ENCODE measurements at places on chromosomes 2 and 18.

DNA sequence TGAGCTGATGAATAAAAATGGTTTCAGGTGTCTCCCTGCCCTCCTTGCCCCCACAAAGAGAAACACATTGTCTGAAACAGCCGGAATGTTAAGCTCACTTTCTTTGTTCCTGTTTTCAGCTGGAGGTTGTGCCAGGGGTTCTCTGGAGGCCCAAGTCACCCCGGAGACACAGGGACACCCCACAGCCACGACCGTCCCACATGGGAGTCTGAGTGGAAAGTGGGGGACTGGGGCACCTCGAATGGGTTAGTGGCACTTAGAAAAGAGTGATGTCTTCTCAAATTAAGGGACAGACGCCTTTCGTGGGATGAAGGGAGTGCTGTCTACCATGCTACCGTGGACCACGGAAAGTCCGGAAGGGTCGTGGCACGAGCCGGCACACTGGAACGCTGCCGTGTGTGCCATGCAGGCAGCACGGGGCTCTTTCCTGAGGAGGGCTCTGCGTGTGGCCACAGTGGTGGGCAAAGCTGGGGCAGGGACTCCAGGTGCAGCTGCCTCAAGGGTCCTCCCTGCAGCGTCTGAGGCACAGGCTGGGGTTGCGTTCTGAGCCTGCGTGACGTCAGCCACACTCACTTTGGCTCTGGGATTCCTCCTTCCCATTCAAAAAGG, 39.4 kb upstream of the CTDP1 start:
- no peak for DNase-seq

DNA sequence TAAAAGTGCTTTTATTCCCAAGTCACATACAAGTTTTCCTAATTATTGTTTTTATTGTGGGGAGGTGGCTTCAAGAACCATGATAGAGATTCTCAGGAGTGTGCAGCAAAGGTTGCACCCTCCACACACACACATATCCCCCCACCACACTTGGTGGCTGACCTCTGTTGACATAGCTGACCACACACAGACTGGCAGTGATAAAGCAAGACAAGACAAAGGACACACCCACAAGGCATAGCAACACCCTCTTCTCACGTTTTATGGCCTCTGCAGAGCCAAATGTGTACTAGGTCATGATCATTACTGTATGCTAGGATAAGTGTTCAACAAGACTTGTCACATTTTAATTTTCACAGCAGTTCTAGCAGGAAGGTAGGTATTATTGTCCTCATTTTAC, 143.0 kb upstream of the EPC2 start:
- peak; percentile 22 for DNase-seq

DNA sequence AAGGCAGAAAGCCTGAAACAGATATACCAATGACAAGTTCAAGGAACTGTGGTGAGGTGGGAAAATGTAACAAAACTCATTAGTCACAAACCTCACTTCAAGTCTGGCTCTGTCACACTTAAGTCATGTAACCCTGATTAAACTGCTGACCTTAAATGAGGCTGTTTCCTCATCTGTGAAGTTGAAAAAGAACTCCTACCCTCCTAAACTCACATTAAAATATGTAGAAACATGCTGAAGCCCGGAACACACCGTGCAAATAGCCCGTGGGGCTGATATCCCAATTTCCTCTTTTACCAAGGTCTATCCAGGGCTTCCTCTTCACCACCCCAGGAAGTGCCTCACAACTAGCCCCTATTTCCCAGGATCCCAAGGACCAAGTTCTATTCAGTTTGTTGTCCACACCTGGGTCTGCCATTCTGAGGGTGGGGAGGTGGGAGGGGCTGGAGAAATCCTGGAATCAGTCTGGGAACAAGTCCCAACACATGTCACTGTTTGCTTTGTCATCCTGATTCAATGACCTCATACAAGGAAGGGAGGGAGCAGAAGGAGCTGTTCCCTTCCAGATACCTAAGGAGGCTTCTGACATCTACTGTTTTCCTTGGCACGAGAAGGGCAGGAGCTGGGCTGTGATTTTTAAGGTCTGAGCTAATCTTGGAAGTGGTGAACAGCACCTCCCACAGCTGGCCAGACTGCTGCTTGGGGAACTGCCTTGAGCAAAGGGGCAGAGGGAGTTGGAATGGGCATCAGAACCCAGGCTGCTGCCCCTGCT, 42.3 kb downstream of the SLC4A1AP start:
- DNase-seq, result peak; percentile 82

DNA sequence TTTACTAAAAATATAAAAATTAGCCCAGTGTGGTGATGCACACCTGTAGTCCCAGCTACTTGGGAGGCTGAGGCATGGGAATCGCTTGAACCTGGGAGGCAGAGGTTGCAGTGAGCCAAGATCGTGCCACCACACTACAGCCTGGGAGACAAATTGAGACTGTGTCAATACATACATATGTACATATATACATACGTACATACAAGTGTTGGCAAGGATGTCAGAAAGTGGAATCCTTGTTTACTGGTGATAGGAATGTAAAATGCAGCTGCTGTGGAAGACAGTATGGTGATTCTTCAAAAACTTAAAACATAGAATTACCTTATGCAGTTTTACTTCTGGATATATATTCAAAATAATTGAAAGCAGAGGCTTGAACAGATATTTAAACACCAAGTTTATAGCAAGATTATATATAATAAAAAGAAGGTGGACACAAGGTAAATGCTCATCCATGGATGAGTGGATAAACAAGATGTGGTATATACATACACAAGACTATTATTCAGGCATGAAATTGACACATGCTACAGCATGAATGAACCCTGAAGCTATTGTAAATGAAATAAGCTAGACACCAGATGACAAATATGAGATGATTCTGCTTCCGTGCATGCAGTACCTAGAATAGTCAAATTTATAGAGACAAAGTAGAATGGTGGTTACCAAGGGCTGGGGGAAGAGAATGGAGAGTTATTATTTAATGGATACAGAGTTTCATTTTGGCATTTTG, 43.2 kb downstream of the CCDC138 start:
- DNase-seq, result no peak

GRCh38 chr2:240601061-240601830, 14.7 kb downstream of the CAPN10 start:
- DNase-seq, result no peak
